ENCODE measurements at places on chromosomes 2 and 18.

- no peak for DNase-seq
Measured at GRCh38 chr2:36456227-36457175, 100.9 kb downstream of the CRIM1 start.

DNA sequence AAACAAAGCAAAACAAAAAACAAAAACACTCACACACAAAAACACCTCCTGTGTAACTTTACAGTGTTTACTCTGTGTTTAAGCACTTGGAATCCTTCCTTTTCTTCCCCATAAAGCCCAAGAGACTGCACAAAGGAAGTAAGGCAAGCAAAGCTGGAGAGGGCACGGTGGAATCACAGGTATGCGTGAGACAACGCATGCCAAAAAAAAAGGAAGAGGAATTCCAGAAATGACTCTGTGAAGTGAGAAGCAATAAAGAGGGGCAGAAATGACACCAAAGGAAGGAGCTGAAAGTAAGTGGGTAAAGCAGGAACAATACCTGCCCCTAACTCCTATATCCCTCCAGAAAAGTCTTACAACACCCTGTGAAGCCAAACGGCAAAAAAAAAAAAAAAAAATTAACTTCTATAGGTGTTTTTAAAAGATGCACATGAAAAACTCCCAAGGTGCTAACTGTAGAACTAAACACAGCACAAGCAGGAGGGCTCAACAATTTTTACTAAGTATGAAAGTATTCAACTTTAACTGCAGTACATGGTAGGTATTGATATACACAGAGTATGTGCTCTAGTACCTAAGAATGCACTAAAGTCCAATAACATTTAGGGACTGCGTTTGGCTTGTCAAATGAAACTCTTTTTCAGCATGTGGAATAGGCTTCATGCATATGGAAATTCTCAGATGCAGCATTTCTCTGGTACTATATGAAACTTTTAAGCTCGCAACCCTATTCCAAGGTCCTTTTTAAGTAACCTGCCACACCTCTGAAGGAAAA is 9.1 kb downstream of the RND3 start:
- DNase-seq = no peak

GRCh38 chr2:159573846-159574606 is 42.3 kb downstream of the BAZ2B start:
- no peak for DNase-seq

GRCh38 chr2:25787020-25787419 is 91.3 kb downstream of the ASXL2 start:
- DNase-seq = no peak

GRCh38 chr2:66408905-66409304 is 26.0 kb upstream of the MEIS1 start:
- DNase-seq = no peak

DNA sequence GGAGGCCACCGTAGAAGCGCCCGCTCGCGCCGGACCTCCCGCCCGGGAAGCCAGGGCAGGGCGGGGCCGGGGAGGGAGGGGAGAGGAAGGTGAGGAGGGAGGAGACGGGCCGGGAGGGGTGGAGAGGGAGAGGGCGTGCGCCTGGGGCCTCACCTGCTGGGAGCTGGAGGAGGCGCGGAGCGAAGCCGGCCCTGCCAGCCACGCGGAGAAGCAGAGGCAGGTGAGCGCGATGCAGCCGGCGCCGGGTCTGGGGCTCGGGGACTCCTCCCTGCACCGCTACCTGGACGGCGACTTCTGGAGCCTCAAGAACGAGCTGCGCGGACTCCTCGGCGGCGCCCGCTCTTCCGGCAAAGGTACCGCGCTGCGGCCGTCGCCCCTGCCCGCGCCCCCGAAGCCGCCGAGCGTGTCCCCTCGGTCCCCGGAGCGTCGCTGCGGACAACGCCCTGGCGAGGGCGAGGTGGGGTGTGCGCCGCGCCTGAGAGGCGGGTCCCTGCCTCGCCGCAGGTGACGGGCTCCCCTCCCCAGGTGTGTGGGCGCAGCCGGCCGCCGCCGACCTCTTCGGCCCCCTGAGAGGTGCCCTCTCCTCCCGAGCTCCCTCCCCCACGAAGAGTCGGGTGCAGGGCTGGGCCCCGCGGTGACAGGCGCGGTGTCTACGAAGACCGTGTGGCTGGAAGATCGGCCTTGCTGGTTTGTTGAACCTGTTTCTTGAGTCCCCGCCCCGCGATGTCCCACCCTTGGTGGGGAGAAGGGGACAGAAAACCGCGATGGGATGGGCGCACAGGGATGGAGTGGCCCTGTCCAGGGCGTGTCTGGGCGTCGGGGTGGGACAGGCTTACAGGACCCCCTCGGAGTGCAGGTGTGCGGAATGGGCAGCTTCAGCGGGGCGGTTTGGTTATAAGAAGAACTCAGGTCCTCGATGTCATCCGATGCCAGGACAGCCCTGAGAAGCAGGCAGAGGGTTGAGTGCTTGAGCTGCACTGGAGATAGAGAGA is at the start of gene ACOXL:
Gene ACOXL (plus strand): TSS at position 152 of the 992 bp plus-strand sequence. CDS start 35,817 bp downstream, outside the sequence.
- DNase-seq = peak; percentile 21

GRCh38 chr18:80225685-80226084 is 21.6 kb downstream of the PARD6G start:
- DNase-seq = no peak

- DNase-seq = no peak
Measured at GRCh38 chr2:177537636-177538035, 145.1 kb downstream of the AGPS start.

- DNase-seq = peak; percentile 83
Measured at GRCh38 chr2:46062637-46063412, 234.4 kb upstream of the EPAS1 start.

DNA sequence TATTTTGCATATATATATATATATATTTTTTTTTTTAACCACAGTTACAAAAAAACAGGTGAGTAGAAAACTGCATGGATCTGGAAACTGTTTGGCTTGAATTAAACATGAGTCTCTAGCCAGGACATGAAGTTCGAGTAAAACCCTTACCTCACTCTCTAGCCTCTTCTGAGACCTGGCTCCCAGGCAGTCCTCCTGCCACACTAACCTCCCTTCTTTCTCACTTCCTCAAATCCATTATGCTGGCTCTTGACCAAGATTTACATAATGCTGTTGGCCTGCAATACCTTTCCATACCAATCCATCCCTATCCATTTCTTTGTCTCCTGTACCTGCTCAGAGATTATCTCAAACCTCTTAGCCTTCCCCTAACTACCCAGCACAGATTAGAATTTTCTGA is 34.0 kb downstream of the PIGN start:
- no peak for DNase-seq

DNA sequence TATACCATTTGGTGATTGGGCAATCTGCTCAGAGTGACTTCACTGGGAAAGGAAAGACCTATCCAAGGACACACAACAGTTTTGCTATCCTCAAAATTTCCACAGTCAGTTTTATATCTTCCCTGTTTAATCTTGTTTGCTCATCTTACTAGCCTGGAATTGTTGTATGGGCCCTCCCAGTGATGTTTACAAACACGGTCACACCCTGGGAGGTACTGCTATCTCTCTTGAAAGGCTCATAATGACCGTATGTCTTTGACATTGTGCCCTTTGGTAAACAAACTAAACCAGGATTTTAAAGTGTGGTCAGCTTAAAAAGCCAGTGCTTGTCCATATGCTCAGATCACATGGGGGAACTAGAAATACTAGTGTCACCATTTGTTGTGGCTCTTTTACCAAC is 277.0 kb downstream of the CDH2 start:
- DNase-seq = no peak

DNA sequence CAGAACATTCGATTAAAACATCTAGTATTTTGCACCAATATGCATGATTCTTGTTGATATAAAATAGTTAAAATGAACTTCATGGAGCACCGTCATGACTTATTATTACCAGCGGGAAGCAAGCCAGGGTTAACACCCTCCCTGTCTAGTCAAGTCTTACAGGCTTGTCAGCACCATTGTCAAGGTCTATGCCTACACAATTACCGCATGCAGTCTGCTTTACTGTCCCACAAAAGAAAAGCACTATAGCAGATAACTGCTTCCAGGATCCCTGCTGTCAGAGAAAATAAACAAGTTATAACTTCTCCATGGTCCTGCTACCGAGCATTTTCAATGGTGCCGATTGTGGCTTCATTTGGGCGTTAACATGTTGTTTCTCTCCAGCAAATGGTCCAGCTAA is 968.0 kb upstream of the FAM98A start:
- no peak for DNase-seq

GRCh38 chr2:61179701-61180639 is 18.0 kb downstream of the C2orf74 start:
- DNase-seq = no peak

DNA sequence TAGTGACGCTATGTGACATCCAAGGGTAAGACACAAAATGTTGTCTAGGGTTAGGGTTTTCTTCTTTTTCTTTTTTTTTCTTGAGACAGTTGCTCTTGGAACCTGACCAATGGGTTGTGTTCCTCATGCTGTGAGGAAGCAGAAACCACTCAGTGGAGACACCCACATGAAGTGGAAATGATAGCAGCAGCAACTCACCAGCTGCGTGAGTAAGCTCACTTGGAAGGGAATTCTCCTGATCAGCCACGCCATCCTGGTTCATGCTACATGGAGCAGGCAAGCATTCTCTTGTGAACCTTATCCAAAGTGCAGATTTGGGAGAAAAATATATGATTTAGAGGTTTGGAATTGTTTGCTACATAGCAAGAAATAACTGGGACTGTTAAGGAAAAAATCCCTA is 863.7 kb downstream of the EPHA4 start:
- no peak for DNase-seq

- peak; percentile 69 for DNase-seq
Measured at GRCh38 chr2:64945973-64946768, 43.0 kb upstream of the SLC1A4 start.

DNA sequence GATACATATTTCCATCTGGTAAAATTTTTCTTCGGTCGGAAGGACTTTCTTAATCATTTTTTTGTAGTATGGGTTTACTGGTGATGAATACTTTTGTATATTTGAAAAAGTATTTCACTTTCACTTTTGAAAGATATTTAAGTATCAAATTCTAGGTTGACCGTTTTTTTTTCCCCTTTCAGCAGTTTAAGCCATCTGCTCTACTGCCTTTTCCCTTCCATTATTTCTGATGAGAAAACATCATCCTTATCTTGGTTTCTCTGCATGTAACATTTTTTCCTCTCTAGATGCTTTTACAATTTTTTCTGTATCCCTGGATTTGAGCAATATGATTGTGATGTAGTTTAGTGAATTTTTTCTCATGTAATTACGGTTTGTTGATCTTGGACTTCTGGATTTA is 87.0 kb downstream of the MTX2 start:
- DNase-seq = no peak

DNA sequence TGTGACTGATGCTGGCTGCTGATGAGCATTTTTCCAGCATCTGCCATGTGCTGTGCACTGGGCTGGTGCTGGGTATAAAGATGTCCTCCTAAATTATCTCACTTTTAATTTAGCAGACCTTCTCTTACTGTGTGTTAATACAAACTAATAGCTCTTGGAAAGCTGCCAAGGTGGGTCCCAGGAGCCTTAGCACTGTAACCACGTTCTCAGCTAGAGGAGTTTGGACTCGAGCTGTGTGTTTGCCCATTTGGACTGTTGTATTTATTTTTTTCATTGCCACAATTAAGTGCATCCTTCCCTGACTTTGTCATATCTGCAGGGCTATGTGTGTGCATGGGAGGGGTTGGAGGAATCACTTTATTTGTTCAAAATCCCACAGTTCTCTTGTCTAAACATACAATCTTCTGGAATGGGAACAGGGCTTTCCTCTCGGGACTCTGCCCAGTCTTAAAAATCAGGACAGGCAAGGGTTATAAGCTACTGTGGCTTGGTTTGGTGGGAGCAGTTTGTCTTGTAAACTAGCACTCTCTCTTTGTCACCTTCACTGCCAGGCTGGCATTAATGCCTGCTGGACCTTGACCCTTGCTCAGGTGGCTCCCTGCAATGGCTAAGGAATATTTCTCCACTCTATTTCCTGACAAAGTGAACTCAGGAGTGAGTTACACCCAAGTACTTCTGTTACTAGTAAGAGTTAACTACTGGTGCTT is 129.7 kb upstream of the MGAT5 start:
- DNase-seq = no peak

GRCh38 chr2:231601356-231602229 is 8.9 kb downstream of the TEX44 start:
- peak; percentile 90 for DNase-seq

GRCh38 chr2:186484062-186484735 is 1.9 kb upstream of the ZC3H15 start:
- DNase-seq = no peak

DNA sequence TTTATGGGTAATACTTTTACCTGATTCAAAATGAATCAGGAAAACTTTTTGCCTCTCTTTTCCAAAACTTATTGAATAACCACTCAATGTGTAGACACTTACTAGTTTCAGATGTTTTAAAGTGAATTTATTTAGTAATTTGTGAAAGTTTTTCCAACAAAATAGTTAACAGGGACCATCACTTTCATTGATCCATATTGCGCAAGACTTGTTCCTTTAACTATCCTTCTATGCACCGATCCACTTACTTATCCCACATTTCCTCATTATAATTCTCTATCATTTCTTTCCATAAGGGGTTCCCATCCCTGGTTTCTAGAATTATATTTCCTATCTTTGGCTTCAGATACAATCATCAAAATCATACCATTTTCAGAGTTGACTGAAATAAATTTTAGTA is 48.3 kb downstream of the CDH19 start:
- DNase-seq = no peak

- DNase-seq = no peak
Measured at GRCh38 chr2:158841850-158842249, 46.7 kb downstream of the DAPL1 start.

DNA sequence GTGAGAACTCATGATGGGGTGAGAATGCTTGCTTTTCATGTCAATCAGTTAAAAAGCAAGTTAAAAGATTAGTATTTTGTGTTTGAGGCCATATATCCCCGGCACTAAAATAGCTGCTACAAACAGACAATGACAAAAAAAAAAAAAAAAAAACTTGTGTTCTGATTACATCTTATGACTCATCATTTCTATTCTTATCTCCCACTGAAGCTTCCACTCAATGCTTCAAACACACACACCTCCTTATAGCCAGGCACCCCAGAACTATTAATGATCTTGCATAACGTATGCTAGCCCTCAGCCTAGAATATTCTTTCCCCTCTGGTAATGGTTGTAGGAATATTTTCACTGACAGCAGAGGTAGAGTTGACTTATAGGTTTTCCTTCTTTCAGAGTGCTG is 778.3 kb downstream of the TRIB2 start:
- DNase-seq = no peak

GRCh38 chr2:71720596-71721361 is 267.4 kb downstream of the DYSF start:
- DNase-seq = no peak

- no peak for DNase-seq
Measured at GRCh38 chr2:214005337-214005736, 405.5 kb upstream of the VWC2L start.

- DNase-seq = no peak
Measured at GRCh38 chr18:45050712-45051601, 370.3 kb downstream of the SETBP1 start.

GRCh38 chr2:20150806-20151571 is 73.9 kb downstream of the SDC1 start:
- DNase-seq = no peak

- DNase-seq = no peak
Measured at GRCh38 chr2:69226903-69227302, 160.1 kb downstream of the GFPT1 start.

- no peak for DNase-seq
Measured at GRCh38 chr18:73614812-73615211, 532.8 kb downstream of the FBXO15 start.

- DNase-seq = no peak
Measured at GRCh38 chr18:6752202-6752860, 22.8 kb downstream of the ARHGAP28 start.

- no peak for DNase-seq
Measured at GRCh38 chr18:69291755-69292154, 108.9 kb upstream of the DOK6 start.

GRCh38 chr2:151102226-151102625 is 159.4 kb downstream of the RBM43 start:
- DNase-seq = no peak

Measured in activated CD4-positive, alpha-beta T cell treated with anti-CD3 and anti-CD28 coated beads for 48 hours (primary cell).